ENCODE measurements at places on chromosomes 6 and 20.
A peak's percentile ranks its signal among the peaks of the same experiment; 100 is the strongest.

GRCh38 chr20:63206878-63207277 lies 9.1 kb downstream of the YTHDF1 start:
- no peak for DNase-seq

DNA sequence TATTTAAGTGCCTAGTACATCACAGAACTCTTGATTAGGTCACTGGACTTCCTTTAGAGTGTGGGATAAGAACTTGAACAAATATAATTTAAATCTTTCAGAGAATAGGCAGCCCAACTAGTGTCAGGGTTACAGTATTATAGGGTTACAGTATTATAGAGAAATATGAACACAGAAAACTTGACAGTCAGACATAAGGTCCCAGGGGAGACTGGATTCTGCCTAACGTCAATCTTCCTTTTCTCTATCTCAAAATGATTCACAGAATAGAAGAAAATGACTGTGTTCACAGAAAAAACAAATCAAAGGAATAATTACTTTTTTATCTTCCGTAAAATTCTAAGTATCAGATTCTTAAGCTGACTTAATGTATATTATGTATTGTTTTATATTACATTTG lies 623.8 kb downstream of the HTR1B start:
- no peak for DNase-seq

DNA sequence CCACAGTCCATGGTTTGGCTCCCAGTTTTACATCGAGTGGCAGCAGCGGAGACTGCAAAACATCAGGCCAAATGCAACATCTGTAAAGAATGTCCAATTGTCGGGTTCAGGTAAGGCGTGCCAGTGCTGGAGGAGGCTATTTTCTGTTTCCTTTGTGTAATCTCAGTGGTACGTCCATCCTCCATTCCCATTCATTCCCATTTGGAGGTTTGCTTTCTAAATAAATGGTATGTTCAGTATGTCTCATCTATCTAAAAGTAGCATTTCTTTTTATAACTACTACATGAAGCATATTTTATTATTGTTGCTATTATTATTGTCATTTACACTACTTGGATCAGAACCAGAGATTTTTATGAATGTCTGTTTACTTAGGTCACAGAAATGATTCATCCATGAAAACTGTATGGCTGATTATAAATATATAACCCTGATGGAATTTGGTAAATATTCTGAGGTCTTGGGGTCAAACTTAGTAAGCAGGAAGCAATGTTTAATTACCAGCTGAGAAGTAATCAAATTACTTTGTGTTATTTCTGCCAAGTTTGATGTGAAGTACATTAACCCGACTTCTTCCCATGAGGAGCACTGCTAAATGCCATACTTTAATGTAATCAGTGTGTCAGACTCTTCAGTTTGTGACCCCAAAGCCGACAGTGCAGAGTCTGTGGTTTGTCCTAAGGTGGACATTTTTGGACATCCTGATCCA lies 512.9 kb downstream of the UTRN start:
- peak; percentile 31 for DNase-seq

GRCh38 chr20:60693496-60694133 lies 558.4 kb upstream of the CDH4 start:
- no peak for DNase-seq

DNA sequence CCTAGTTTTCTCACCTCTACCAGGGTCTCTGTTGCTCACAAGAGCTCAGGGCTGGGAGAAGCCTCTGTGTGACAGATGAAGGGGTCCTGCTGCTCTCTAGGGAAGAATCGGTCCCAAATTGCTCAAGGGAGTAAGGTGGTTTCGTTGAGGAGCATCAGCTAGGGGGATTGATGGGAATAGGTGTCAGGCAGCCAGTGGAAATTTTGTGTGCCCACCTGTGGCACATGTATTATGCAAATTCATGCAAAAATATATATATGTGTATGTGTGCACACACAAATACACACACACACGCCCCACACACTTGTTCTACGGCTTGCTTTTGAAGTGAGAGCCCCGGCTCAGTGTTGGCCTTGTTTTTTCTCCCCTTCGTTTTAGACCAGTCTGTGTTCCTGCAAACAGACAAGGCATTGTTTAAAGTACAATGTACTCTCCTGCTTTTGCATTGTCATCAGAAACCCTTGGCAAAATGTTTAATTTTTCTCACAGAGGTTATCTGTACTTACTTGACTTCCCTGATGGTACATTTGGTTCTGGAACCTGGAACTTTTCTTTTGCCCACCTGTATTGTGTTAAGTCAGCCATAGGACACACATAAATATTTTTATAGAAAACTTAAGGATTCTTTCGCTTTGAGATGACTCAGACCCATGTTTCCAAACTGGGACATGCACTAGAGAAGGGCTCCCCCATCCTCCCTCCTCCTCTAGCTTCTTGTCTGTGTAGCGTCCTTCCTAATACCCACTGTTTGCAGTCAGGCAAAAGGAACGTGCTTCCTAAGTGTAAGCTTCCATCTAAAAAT lies 26.7 kb downstream of the FOXO3 start:
- DNase-seq = peak; percentile 44

GRCh38 chr6:93779086-93779841 lies 359.9 kb upstream of the EPHA7 start:
- no peak for DNase-seq

DNA sequence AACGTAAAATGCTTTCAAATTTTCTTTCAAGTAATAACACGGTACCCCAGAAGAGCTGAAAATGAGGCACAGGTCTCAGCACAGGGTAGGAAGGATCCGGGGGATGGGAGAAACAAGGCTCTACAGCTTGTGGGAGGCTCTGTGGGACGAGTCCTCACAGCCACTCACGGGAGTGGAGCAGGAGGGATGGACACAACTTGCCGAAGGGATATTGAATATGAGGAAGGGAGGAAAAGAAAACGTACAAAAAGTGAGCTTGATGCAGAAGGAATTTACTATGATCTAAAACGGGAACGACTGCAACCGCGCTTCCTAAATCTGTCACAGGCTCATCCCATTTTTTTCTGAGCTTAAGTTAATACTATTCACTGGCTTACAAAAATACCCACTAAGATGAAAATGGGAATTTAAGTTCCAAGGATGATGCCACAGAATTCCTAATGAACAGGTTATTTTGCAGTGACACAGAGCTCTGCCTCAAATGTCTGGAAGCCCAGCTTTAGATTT lies 72.9 kb downstream of the FYN start:
- no peak for DNase-seq

DNA sequence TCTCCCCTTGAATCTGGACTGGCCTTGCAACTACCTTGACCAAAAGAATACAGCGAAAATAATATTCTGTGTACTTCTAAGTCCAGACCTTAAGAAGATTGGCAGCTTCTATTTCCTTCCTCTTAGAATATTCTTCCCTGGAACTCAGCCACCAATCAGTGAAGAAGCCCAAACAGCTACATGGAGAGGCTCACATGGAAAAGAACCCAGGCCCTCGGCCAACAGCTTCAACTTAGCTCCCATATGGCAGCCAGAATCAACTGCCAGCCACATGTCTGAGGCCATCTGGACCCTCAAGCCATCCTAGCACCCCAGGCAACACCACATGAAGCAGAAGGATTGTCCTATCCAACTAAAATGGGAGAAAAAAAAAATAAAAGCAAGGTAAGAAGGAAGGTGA lies 178.8 kb downstream of the IBTK start:
- no peak for DNase-seq

DNA sequence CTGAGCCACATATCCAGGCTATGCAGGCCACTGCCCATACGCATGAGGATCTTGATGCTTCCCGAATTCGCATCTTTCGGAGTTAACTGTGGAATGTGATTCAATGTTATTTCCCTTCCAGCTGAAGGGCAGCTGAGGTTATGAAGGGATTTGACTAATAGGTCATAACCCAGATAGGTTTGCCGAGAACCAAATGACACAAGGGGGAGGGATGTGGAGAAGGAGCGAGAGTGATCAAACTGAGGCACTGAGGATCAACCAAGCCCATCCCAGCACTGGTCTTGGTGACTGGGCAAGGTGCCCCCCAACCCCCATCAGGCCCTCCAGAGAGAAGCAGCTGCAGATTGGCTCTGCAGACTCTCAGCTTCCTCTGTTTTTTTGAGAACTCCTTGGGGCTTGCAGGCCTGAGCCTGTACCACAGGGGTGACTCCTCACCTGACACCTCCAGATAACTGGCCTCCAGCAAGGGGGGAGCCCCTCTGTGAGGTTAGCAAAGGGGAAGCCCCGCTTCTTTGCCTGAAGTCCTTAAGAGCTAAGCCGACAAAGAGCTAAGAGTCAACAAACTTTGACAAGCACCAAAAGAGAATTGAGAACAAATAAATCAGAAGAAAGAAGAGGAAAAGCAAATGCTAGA lies 185.9 kb downstream of the PDE7B start:
- no peak for DNase-seq

GRCh38 chr6:150691463-150691862 lies 91.8 kb downstream of the PLEKHG1 start:
- no peak for DNase-seq

GRCh38 chr6:131645846-131646245 lies 8.7 kb downstream of the ENPP3 start:
- no peak for DNase-seq

- DNase-seq = no peak
These were observed 11.7 kb upstream of the SIRPG start for GRCh38 chr20:1669304-1669703.

- DNase-seq = no peak
These were observed 22.4 kb upstream of the PBOV1 start for GRCh38 chr6:138240476-138241245.

DNA sequence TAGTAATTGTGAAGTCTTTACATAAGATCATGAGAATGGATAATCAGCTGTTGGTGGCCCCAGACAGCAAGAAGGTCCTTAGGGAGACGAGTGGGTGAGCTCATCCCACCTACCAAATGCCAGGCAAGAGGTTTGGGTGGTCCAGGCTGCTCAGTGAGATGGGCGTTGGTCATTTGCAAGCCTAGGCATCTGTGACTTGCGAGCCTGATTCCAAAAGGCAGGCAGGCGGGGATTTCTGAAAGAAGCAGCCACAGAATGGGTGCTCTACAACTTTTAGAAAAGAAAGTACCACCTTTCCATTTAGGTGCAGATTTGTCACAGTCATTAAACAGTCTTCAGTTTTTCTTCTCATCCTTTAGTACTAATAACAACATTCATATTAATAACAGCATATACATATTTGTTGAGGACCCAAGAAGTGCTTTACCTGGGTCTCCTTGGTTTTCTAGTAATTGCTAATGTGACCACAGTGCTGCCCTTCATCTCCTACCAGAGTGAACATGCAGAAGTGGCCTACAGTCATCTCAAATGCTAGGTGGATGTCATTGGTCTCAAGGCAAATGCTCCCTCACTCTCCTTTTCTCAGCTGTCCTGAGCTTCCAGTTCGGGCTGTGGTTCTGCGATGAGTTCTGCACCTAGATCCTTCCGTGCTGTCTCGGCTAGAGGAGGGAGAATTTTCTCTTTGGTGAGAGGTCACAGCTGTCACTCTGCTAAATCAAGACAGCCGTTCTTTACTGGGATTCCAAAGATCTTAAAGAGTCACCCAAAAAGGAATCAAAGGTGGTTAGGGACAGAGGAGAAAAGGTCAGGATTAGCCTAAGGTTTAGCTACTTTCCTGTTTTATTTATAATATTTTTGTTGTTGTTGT lies 2.7 kb downstream of the WRNIP1 start:
- no peak for DNase-seq

GRCh38 chr6:28906669-28907068 lies 17.1 kb downstream of the TRIM27 start:
- DNase-seq = no peak

GRCh38 chr6:112016320-112016719 lies 37.6 kb upstream of the CCN6 start:
- DNase-seq = no peak

- DNase-seq = no peak
These were observed 9.0 kb upstream of the ZNF292 start for GRCh38 chr6:87146363-87146762.

DNA sequence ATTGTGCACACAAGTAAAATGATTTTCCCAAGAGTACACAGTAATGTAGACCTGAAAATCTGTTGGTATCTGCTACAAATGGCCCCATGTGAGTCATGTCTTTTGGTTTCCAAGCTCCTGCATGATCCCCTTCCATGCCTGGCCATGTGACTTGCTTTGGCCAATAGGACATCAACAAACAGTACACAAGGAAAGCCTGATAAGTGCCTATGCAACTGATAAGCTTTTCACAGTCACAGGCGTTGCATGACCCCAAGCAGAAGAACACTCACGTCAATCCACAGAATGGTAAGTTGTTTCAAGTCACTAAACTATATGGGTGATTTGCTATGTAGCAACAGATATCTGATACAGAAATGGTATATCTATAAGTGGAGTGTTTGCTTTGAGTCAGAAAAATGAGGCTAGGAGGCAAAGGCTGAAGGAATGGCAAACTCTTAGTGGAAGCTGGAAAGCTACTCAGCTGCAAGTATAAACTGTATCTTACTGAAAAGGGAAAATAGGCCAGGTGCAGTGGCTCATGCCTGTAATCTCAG lies 160.1 kb upstream of the BEND3 start:
- DNase-seq = no peak

GRCh38 chr6:81749707-81750106 lies 2.8 kb downstream of the TENT5A start:
- peak; percentile 19 for DNase-seq

DNA sequence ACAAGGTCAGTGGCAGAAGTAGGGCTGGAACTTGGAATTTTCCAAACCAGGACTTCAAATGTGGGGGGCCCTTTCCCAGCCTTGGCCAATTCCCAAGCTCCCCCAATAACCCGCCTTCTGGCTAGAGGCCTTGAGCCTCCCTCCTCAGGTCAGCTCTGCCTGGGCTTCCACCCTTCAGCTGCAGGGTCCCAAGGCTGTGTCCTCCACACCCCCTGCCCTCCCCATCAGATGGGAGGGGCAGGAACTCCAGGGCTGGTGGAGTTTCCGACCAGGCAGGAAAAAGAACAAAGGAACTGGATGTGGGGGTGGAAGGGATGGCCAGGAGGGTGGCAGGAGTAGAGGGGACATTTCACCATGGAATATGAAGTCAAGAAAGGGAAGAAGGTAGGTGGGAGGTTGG lies at the start of gene CCM2L:
CCM2L (plus strand) TSS at position 338 of the 400 bp plus-strand sequence; CDS start at position 355, 17 bp downstream.
- no peak for DNase-seq

DNA sequence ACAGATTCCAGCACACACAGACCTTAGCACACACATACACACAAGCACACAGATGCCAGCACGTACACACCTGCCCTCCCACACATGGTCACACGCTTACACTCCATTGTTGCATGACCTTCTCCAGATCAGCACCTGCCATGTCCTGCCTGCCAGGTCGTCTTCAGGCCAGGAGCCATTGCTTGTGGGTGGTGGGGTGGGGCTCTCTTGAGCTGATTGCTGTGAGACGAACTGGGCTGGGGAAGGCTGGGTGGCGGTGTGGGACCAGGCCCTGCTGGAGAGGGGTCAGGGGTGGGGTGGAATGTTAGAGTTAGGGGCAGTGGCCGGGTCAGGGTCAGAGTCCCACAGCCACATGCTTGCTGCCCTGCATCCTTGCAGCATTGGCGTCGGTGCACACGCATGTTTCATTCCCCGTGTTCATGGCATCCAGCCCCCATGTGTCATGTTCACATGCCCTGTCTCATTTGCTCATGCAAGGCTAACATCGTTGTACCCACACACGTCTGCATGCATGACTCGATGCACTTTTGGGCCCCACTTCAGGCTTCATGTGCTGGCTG lies 6.5 kb upstream of the NPBWR2 start:
- no peak for DNase-seq

All from AG08396 (cell line).